ENCODE measurements at places on chromosomes 7 and 10.

DNA sequence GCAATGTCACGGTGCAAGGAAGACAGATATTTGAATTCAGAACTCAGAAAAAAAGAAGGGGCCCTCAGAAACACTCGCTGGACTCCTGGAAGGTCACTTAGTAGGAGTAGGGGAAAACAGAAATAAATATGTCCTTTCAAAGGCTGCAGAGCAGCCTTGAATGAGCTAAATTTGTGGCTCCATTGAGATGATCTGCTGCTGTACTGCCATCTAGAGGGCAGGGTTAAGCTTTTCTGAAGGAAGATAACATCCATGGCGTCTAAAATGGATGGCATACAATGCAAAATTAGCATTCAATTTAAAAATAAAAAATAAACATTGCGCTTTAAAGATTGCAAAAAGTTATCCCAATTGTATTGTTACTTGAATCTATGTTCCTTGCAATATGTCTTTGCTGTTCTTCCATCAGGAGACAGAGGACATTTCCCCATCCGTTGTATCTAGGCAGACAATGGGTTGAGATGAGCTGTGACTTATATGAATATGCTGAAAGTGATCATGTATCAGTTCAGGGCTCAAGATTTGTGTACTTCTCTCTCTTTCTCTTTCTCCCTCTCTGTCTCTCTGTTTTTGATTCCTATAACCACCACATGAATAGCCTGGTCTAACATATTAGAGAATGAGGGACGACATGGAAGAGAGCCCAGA, 642.2 kb downstream of the SH2D4B start:
- no peak for DNase-seq

GRCh38 chr7:32579776-32580175, 84.5 kb downstream of the AVL9 start:
- DNase-seq, result no peak

- no peak for DNase-seq
Measured at GRCh38 chr10:91557651-91558111, 75.2 kb downstream of the PPP1R3C start.

- no peak for DNase-seq
Measured at GRCh38 chr10:131702531-131703356, 198.1 kb upstream of the PPP2R2D start.

- DNase-seq, result no peak
Measured at GRCh38 chr10:69446650-69447151, 4.6 kb upstream of the TSPAN15 start.

- no peak for DNase-seq
Measured at GRCh38 chr7:30034501-30034900, 6.3 kb downstream of the PLEKHA8 start.

GRCh38 chr10:1747590-1748157, 10.3 kb upstream of the ADARB2 start:
- no peak for DNase-seq

- no peak for DNase-seq
Measured at GRCh38 chr7:97357459-97357858, 240.0 kb downstream of the SDHAF3 start.

DNA sequence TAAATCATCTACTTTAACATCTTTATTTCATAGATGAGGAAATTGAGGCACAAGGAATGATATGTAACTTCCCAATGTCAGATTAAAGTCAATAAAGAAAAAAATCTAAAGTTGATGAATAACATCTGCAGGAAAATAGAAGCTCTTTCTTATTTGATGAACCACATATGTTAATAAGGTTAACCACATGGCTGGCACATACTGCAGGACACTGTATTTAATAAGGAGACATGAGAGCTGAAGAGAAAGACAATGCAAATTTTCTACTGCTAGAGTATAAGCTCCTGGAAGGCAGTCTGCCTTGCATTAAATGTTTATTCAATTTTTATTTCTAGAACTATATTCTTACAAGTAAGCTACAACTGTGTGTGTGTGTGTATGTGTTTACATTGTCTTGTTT, 4.4 kb downstream of the RAB11FIP2 start:
- DNase-seq, result no peak

GRCh38 chr10:18233775-18234174, 93.6 kb downstream of the CACNB2 start:
- DNase-seq, result no peak

DNA sequence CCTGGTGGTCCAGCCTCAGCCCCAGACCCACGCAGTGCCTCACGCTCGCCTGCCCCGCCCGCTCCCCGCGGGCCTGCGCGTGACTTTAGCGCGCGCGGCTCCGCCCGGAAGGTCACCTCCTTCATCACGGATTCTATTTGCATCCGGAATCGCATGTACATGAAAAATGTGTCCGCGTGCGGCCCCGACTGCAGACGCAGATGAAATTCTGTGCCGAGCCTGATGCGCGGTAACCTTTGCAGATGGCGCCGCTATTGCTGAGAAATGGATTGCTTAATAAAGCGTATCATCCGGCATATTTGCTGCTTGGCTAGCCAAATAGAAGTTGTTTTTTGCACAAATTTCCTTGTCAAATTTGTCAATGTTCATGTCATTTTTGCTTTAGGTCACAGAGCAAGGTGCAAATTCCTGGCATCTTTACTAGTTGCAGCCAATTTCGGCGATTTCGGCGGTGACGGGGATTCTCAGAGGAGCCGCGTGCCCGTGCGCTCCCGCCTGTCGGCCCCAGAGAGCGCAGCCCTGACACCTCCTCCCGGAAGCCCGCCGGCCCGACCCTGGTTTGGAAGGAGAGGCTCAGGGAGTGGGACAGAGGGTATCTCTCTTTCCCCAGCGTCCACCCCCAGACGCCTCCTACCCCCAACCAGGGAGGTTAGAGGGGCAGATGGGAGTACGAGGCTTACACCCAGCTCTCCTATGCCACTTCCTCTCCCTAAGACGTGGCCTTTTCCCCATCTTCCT, 85.9 kb upstream of the PAX2 start:
- no peak for DNase-seq

Measured in stimulated activated CD8-positive, alpha-beta memory T cell treated with anti-CD3 and anti-CD28 coated beads, Interleukin-4, amount 100 ng/mL, for 1 hour (primary cell).